ENCODE measurements at places on chromosomes 12 and 14.

GRCh38 chr12:103586132-103586531, 941 bp upstream of the STAB2 start:
- DNase-seq, result no peak

DNA sequence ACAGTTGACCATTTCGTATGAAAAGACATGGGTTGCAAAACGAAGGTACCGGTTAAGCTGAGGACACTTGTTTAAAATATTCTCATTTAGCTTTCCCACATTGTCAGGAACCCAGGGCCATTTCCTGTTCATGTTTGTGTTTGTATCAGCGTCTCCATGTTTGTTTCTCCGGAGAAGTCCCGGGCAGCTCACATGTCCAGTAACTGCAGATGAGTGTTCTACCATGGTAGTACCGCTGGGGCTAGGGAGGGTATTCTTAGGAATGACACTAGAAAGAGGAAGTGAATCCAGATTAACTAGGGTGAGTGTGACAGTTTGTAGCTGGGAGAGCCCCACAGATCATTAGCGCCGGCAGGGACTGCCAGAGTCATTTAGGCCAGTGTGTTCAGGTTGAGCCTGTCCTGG, 50.0 kb upstream of the EVL start:
- DNase-seq, result no peak

- no peak for DNase-seq
These were observed 18.2 kb upstream of the CLEC2D start for GRCh38 chr12:9651265-9651729.

DNA sequence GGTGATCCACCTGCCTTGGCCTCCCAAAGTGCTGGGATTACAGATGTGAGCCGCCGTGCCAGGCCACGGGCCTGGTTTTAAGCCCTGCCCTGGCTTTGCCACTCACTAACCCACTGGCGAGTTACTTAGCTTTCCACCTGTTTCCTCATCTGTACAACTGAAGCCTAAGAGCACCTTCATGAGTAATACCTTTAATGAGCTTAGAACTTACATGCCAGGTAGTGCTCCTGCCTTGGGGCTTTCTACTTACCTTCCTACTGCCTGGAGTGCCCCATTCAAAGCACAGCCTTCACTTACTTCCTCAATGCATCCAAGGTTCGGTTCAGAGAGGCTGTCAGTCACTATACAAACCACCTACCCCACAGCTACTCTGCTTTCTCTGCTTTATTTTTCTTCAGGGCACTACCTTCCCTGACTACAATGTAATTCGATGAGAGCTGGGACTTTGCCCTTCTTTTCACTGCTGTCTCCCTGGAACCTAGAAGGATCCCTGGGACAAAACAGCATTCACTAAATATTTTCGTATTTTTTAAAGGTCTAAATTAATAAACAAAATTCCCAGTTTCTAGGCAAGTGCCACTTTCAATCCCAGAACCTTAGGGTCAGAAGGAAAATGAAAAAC, 13.8 kb downstream of the ZCCHC8 start:
- DNase-seq, result no peak

GRCh38 chr14:100432652-100433427, 109.7 kb downstream of the SLC25A47 start:
- DNase-seq, result no peak

DNA sequence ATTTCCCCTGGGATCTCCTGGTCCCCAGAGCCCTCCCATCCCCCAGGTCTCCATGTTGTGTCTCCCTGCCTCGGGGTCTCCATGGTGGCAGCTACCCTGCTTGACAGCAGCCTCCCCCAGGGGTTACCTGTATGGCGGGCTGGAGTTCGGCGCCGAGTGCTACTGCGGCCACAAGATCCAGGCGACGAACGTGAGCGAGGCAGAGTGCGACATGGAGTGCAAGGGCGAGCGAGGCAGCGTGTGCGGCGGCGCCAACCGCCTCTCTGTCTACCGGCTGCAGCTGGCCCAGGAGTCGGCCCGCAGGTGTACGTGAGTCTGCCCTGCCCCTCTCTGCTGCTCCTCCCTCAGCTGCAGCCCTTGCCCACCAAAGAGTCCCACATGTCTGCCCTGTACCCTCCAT, 80.9 kb downstream of the WSCD2 start:
- DNase-seq, result peak; percentile 35

- DNase-seq, result no peak
These were observed 53.4 kb upstream of the ABCD2 start for GRCh38 chr12:39672976-39673375.

- DNase-seq, result no peak
These were observed 165.4 kb downstream of the FLRT2 start for GRCh38 chr14:85695300-85695699.

GRCh38 chr14:105498430-105499255, 7.6 kb downstream of the TEDC1 start:
- no peak for DNase-seq

GRCh38 chr12:132542661-132543060, 52.7 kb downstream of the FBRSL1 start:
- no peak for DNase-seq

GRCh38 chr12:116525418-116526001, 33.7 kb upstream of the MAP1LC3B2 start:
- DNase-seq, result no peak

DNA sequence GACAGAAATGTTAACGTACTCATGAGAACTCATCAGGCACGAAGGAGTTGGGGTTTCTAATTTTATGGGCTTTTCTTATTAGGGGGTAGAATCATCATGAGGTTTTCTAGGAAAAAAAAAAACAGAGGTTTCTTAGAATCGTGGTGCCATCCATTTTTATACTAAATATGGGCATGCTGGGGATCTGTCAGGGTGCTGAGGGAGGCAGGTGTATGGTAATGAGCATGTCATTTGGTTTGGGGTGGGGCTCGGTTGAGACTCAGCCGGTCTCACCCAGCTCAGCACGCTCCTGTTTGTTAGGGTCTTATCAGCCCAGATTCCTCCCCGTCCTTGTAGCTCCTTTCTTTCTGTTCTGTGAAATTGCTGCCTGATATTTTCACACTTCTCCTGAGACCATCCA, 98.2 kb downstream of the DICER1 start:
- DNase-seq, result peak; percentile 49

- DNase-seq, result no peak
These were observed 66.7 kb upstream of the STON2 start for GRCh38 chr14:81466854-81467253.

- DNase-seq, result no peak
These were observed 333.9 kb downstream of the ZFP36L1 start for GRCh38 chr14:68458840-68459469.

DNA sequence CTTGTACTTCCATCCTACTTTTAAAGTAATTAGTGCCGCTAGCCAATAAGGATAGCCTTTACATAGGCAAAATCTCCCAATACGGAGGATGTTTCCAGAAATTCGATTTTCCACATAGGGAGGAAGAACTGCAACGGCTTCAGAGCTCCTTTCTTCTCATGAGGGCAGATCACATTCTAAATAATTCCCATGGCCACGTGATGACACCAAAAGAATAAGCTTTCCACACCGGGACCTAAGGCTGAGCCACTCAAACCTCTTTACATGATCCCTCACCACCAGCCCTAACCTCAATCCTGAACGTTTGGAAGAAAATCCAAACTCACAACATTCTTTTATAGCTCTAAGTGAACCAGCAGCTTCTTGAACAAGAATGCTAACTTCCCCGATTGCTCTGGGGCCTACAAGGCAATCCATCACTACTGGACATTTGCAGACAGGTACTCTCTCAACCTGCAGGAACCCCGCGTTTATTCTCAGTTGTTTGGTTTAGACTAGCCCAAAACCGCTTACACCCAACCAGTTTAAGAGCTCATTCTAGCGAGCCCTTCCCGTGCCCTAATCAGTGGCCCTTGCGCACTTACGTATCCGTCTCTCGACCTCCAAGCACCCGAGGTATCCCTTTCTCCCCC, 884 bp downstream of the CAPRIN2 start:
- DNase-seq, result peak; percentile 30

- DNase-seq, result peak; percentile 32
These were observed 1089.1 kb downstream of the SLC6A15 start for GRCh38 chr12:83823386-83824045.

- no peak for DNase-seq
These were observed 798 bp downstream of the CLEC2B start for GRCh38 chr12:9868311-9868801.

- DNase-seq, result no peak
These were observed 60.0 kb downstream of the ITPK1 start for GRCh38 chr14:93055651-93056115.

GRCh38 chr12:51493281-51493680, 68.7 kb downstream of the SLC4A8 start:
- DNase-seq, result no peak

- DNase-seq, result peak; percentile 18
These were observed 240.1 kb upstream of the OR4E1 start for GRCh38 chr14:21913759-21914158.

DNA sequence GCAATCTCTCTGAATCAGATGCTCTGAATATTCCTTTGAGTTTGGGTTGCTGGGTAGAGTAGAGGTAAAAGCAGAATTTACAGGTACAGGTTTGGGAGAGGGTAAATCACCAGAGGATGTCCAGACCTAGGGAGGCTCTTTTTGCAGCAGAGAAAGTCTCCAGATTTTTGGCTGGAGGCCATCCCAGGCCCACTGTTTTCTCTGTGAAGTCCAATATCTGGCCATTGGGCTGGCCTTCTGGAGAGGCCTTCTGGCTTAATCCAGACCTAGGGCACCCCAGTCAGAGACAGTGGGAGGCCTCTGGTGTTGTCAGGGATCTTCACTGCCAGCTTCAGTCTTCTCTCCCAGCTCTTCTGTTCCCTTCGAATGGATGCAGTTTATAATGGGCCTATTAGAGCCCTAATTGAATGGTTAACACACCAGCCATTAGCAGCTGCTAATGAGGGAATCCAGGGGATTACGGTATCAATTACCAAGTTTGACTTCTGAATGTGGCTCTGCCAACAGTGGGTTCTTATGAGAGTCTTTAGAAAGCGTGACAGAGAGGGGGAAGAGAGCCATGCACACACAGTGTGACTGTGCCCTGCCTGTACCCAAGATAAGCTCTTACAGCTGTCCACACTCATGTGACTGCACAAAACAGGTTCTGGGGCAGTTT, 183.1 kb downstream of the EMP1 start:
- no peak for DNase-seq

DNA sequence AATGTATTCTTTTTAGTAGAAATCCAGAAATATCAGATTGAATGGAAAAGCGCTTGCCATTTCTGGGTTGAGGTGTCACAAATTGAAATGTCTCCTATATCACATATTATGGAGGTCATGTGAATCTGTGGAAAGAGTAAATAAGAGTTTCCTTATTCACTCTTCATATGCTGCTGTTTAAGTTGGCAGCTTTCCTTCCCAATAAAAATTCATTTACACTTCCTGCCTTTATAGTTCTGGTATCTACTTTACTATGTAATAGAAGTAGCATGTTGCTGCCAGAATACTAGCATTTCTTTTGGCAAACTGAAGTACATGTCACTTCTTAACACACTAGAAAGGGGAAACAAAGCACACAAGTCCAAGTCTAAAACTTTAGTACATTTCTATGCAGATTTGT, 60.8 kb downstream of the SDR9C7 start:
- DNase-seq, result no peak

GRCh38 chr12:4420138-4420670, 25.4 kb downstream of the FGF6 start:
- DNase-seq, result no peak

GRCh38 chr12:98110536-98110935, 404.9 kb upstream of the TMPO start:
- DNase-seq, result no peak

- DNase-seq, result no peak
These were observed 822 bp upstream of the SOX5 start for GRCh38 chr12:23950210-23950774.

- peak; percentile 15 for DNase-seq
These were observed 205.7 kb downstream of the DIO2 start for GRCh38 chr14:80005561-80005960.

GRCh38 chr12:132110677-132111076, 33.4 kb downstream of the DDX51 start:
- DNase-seq, result no peak

DNA sequence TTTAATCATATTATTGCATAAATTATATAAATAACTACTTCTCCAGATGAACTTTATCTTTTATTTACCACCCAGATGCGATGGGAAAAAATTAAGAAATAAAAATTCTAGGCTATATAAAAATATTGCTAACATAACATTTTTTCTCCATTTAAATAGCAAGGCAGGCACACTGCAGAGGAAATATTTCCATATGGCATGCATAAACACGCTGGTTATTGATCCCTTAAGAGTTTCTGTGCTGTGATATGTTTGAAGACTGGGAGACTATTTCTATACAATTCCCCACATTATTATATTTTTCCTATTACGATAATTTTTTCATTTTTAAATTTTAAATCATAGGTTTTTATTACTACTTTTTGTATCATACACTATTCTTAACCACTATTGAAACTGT, 131.5 kb downstream of the C12orf50 start:
- DNase-seq, result no peak

- DNase-seq, result peak; percentile 5
These were observed 10.5 kb downstream of the RASSF9 start for GRCh38 chr12:85825746-85826145.

DNA sequence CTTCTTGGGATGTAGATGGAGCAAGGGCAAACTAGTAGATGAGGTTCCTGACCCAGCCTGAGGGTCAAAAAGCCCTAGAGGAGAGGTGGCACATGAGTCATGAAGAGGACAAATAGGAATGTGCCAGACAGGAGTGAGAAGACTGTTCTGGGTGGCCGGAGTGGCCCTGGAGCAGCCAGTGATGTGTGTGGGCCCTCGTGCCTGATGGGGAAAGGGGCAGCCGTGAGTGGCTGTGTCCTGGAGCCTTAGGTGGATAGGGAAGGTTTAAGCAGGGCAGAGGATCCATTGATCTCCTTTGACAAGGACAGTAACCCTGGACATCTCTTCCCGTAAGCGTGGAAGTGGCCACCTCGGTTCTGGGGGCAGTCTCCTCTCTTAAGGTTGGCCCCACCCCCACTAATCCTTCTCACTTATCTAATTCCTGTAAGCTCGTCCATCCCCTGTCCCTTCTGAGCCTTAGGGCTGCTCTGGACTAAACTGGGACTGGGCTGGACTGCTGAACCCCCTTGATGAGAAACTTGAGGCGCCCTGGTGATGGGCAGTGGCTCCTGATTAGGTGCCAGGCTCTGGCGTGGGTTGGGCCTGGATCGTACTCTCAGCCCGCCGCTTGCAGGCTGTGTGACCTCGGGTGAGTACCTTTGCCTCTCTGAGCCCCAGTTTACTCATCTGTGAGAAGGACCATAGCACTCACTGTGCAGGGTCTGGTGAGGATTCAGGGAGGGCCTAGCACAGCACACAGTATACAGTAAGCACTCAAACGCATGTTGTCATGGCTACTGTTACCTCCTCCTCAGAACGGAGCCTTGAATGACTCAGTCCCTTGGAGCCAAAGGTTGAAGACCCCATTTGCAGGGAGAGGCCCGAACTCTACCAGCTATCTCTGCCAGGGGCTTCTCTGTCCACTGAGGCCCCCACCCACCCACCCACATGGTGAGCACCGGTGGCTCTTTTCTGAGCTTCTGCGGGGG, 4.0 kb downstream of the FAM222A start:
- no peak for DNase-seq

GRCh38 chr12:109693653-109694600, 19.7 kb upstream of the FAM222A start:
- DNase-seq, result no peak

All from NCI-H526 treated with DMSO at 0.1 percent for 48 hours (cell line).